ENCODE measurements at places on chromosomes 5 and 9. TPM values are rescaled to one million over a fixed set of nuclear protein-coding genes. Genes with fewer than 3 reads are reported as not detected.

CD72 gene
- not detected for total RNA-seq

ST8SIA4 gene
- total RNA-seq, result 7.2 TPM

FREM1 gene
- not detected for total RNA-seq

IL13 gene
- not detected for total RNA-seq

TSSK1B gene
- under 0.01 TPM for total RNA-seq

UCK1 gene
- total RNA-seq, result 14.5 TPM

SREK1 gene
- total RNA-seq, result 75.3 TPM

OMD gene
- total RNA-seq, result under 0.01 TPM

SAXO1 gene
- total RNA-seq, result not detected

GAS1 gene
- total RNA-seq, result 1.5 TPM

SMU1 gene
- total RNA-seq, result 26.8 TPM

SVEP1 gene
- 0.33 TPM for total RNA-seq

EDIL3 gene
- total RNA-seq, result 3.5 TPM

SYK gene
- not detected for total RNA-seq

TXNDC8 gene
- total RNA-seq, result not detected

GABRA1 gene
- total RNA-seq, result not detected

GRXCR2 gene
- total RNA-seq, result not detected

PCDHB2 gene
- 1.6 TPM for total RNA-seq

HEMGN gene
- total RNA-seq, result not detected

PLAA gene
- total RNA-seq, result 42.8 TPM

CA9 gene
- total RNA-seq, result not detected

TMEM8B gene
- total RNA-seq, result 0.19 TPM

C9orf50 gene
- not detected for total RNA-seq

SPTLC1 gene
- 110 TPM for total RNA-seq

DMGDH gene
- 0.33 TPM for total RNA-seq

DND1 gene
- not detected for total RNA-seq

MYO10 gene
- 133 TPM for total RNA-seq

DMRT1 gene
- total RNA-seq, result 0.19 TPM

VLDLR gene
- total RNA-seq, result 12.4 TPM

FAXDC2 gene
- 6.2 TPM for total RNA-seq

TRAF1 gene
- 1.3 TPM for total RNA-seq

OTULINL gene
- under 0.01 TPM for total RNA-seq

Measured in vein endothelial cell (primary cell).